ENCODE measurements at places on chromosomes 7 and 10. TPM values are rescaled to one million over a fixed set of nuclear protein-coding genes. Genes with fewer than 3 reads are reported as not detected.

PRSS2 gene
- not detected for total RNA-seq

RTKN2 gene
- 11.9 TPM for total RNA-seq

OPN1SW gene
- total RNA-seq: not detected

CISD1 gene
- 82.9 TPM for total RNA-seq

RAPGEF5 gene
- total RNA-seq: 4.2 TPM

DMTF1 gene
- 91.1 TPM for total RNA-seq

ASB10 gene
- total RNA-seq: not detected

GHRHR gene
- not detected for total RNA-seq

GDF2 gene
- total RNA-seq: not detected

SHH gene
- total RNA-seq: not detected

GOLGA7B gene
- not detected for total RNA-seq

ASIC3 gene
- total RNA-seq: not detected

SLC18A2 gene
- under 0.01 TPM for total RNA-seq

FAM131B gene
- total RNA-seq: 3.2 TPM

TAS2R41 gene
- total RNA-seq: not detected

CCSER2 gene
- total RNA-seq: 40.8 TPM

GRK5 gene
- total RNA-seq: 20.5 TPM

ERV3-1 gene
- 9.0 TPM for total RNA-seq

OR6V1 gene
- not detected for total RNA-seq

TMEM139 gene
- total RNA-seq: not detected

PRSS37 gene
- not detected for total RNA-seq

GPR85 gene
- 2.4 TPM for total RNA-seq

CRHR2 gene
- not detected for total RNA-seq

ZNF804B gene
- total RNA-seq: not detected

TRIM24 gene
- total RNA-seq: 4.7 TPM

SAMD9 gene
- total RNA-seq: 18.3 TPM

SP8 gene
- not detected for total RNA-seq

COBL gene
- total RNA-seq: not detected

OR2A1 gene
- total RNA-seq: 0.27 TPM

SERPINE1 gene
- total RNA-seq: 23.1 TPM

DENND2A gene
- 10.8 TPM for total RNA-seq

MSMB gene
- not detected for total RNA-seq

SRGN gene
- total RNA-seq: 65.8 TPM

JCAD gene
- 27.9 TPM for total RNA-seq

EIF5AL1 gene
- 1.5 TPM for total RNA-seq

AS3MT gene
- total RNA-seq: 7.0 TPM

ENTPD1 gene
- 0.16 TPM for total RNA-seq

PRPS1L1 gene
- not detected for total RNA-seq

Data from fibroblast of the aortic adventitia (primary cell).